ENCODE measurements at places on chromosomes 2 and 18.
A peak's percentile ranks its signal among the peaks of the same experiment; 100 is the strongest.

GRCh38 chr2:110791435-110791834, 59.1 kb downstream of the ACOXL start:
- no peaks in the 10 kb centered on the region for H3K36me3 ChIP-seq
- peaks cover 63% of the 10 kb centered on the region for H3K27me3 ChIP-seq
- no peaks in the 10 kb centered on the region for H3K4me1 ChIP-seq
- no peak for ATAC-seq
- H3K4me3 ChIP-seq: no peak overlapping the region

GRCh38 chr18:48161191-48161910, 230.9 kb upstream of the SMAD2 start:
- peak; percentile 84 for ATAC-seq
- H3K36me3 ChIP-seq: no peaks in the 10 kb centered on the region
- no peaks in the 10 kb centered on the region for H3K4me1 ChIP-seq

DNA sequence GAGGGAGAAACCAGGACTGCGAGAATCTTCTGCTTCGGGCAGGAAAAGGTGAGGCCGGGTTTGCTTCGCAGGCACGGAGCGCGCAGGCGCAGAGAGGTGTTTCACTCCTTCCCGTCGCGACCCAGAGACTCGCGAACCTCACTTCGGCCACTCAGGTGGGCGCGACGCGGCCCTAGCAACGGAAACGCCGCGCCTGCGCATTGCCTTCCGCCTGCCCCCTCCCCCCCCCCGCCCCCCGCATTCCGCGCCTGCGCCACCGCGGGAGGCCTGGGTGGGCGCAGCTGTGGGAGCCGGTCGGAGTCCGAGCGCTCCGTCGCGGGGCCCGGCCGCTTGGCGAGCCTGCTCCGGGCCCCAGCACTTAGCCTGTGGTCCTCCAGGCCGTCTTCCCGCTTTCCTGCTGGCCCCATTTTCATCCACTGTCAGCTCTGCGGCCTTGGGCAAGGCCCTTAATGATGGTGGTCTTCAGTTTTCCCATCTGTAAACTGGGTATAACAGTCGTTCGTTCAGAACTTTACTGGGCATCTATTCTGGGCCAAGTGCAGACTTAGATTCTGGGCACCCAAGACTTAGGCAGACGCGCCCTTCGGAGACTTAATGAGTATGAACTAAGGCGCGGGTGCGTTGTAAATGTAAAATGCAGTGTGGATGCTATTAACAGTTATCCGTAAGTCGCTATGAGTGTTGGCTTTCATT, 62.1 kb upstream of the ACKR3 start:
- ATAC-seq: peak; percentile 55
- H3K27ac ChIP-seq: no peak overlapping the region
- H3K4me3 ChIP-seq: peak overlapping the region; percentile 59
- peaks cover 4% of the 10 kb centered on the region for H3K36me3 ChIP-seq
- H3K4me1 ChIP-seq: no peaks in the 10 kb centered on the region
- peaks cover 41% of the 10 kb centered on the region for H3K27me3 ChIP-seq

DNA sequence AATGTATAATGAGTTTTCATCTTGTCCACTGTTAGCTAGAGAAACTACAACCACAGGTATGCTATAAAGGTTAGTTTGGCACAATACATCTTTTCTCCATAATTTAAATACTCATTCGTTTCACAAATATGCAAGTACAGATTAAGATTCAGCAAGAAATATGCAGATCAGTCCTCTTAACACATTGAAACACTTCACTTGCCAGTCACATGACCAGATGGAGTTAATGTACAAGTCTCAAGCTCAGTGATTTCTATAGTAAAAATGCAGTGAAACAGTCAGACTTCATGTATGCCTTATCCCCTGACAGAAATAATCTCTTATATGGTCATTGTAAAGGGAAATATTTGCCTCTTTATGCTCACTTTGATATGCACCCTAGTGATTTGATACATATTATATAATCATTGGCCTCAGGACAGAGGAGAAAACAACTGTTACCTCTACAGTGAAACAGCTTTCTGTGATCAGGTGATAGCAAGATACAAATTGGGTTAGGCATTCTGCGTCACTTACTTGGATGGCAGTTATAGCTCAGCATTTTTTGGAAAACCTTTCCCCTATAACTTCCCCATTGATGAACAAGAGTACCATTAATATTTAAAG, 104.6 kb downstream of the TCF4 start:
- no peak overlapping the region for H3K4me3 ChIP-seq
- no peak for ATAC-seq
- H3K27ac ChIP-seq: no peak overlapping the region
- H3K27me3 ChIP-seq: no peaks in the 10 kb centered on the region

DNA sequence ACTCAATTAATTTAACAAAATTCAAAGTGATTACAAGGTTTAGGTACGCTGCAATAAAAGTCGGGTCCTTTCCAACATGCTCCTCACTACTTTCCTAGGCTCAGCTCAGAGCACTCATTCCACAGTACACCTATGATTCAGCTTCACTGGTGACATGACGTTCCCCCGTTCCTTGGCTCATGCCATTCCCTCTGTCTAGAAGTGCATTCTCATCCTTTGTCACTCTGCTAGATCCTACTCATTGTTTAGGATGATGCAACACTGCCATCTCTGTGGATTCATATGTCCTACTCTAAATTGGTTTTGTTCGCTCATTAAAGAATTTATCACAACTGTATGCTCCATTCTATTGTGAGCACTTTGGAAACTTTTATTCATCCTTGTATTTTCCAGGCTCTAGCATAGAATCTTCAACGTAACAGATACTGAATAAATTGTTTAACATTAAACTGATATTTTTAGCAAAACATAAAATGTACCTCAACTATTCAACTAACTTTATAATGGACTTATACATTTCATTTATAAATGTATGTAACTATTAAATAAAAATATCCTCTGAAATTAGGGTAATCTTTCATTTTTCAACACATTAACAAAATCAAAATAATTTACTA, 78.6 kb downstream of the FAM228A start:
- H3K27ac ChIP-seq: no peak overlapping the region
- H3K27me3 ChIP-seq: no peaks in the 10 kb centered on the region
- H3K36me3 ChIP-seq: peaks cover 40% of the 10 kb centered on the region
- H3K4me1 ChIP-seq: no peaks in the 10 kb centered on the region

- no peak for ATAC-seq
- no peaks in the 10 kb centered on the region for H3K27me3 ChIP-seq
- H3K4me3 ChIP-seq: no peak overlapping the region
- H3K4me1 ChIP-seq: no peaks in the 10 kb centered on the region
- no peak overlapping the region for H3K27ac ChIP-seq
Measured at GRCh38 chr2:191927319-191927867, 80.5 kb upstream of the CAVIN2 start.

- ATAC-seq: no peak
- no peaks in the 10 kb centered on the region for H3K27me3 ChIP-seq
- H3K36me3 ChIP-seq: no peaks in the 10 kb centered on the region
- H3K27ac ChIP-seq: no peak overlapping the region
- no peak overlapping the region for H3K4me3 ChIP-seq
- H3K4me1 ChIP-seq: no peaks in the 10 kb centered on the region
Measured at GRCh38 chr2:173881461-173881860, 83.7 kb downstream of the SP3 start.

DNA sequence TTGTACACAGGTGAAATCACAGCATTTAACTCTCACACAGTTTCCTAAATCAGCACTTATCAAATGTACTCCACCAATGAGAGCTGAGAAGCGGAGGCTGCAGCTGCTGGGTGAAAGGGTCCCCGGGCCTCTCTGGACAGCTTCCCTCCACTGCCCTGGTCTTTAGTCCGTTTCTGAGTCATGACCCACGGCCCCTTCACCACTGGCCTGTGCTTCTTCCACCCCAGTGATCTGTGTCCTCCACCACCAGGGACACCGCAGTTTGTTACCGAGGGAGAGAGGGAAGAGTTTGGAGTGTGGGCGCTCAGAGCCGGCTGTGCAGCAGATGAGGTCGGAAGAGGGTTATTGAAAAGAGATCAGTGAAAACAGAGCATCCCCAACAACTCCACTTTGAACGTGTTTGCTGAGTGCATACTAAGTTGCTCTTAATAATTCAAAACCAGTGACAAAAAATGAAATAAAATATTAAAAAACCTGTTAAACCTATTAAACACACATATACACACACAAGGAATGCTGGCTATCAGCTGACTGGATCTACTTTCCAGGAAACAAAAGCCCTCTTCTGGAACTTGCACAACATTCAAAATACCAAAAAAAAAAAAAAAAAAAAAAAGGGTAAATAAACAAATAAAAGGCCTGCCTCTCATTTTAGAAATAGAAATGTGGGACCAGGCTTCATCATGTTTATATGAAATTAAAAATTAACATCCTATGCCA, 54.1 kb downstream of the PXDN start:
- peaks cover 2% of the 10 kb centered on the region for H3K27me3 ChIP-seq
- H3K36me3 ChIP-seq: no peaks in the 10 kb centered on the region
- no peak overlapping the region for H3K27ac ChIP-seq
- H3K4me3 ChIP-seq: no peak overlapping the region
- no peak for ATAC-seq
- H3K4me1 ChIP-seq: no peaks in the 10 kb centered on the region

DNA sequence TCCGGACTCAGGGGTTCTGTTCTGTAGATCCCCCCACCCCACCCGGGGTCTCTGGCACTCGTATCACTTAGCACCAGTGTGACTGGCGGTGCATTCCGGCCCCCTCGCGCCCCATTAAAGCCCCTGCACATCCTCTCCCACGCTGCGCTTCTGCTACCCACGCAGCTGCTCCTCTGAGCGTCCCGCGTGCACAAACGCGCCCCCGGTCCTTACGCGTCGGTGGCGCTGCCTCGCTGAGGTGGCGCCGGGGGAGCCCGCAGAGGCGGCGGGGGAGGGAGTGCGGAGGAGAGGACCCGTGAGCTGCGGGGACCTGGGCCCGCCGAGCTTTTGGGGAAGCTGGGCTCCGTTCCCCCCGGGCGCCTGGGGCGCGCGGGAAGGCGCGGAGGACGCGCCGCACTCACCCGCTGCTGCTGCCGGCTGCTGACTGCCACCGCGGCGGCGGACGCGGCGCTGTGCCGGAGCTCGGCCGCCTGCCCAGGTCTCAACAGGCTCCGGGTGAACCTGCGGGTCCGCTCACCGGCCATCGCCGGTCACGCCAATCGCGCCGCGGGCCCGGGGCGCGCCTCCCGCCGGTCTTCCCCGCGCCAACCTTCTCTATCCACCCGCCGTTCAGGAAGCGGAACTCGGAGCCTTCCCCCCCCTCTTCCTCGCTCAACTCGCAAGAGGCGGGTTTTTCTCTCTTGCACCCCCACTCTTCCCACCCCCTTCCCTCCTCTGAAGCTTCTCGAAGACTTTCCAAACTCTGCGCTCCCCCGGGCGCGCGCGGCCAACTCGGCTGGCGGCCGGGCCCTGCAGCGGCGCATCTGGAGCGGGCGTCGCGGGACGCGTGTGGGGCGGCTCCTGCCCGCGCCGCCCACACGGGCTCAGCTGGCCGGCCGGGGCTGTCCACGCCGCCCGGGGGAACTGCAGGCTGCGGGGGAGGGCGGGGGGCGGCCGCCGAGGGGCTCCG, at the start of gene DOCK10:
TSS of gene DOCK10 (minus strand) at position 618 of the 949 bp plus-strand sequence. CDS start at position 524, 94 bp downstream.
- peaks cover under 1% of the 10 kb centered on the region for H3K27me3 ChIP-seq
- H3K4me3 ChIP-seq: peak within 1 kb of the TSS; percentile 92
- H3K36me3 ChIP-seq: peaks cover 24% of the 10 kb centered on the region
- peak; percentile 58 for ATAC-seq

DNA sequence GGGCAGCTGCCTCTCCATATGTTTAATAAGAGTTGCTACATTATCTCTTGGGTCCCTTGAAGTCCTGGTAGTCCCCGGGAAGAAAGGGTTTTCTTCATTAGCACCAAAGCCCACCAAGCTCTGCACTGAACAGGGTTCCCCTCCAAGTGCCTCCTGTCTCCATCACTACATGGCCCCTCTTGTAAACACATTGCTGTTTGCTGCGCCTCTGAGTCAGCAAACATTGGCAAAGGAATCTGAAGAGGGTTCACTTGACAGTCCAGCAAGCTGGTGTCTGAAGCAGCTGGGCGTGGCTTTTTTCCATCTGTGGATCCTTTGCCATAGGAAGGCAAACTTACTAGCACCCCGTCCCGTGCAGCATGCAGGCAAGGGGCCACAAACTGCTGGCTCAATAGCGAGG, 82.8 kb downstream of the TEX51 start:
- no peak overlapping the region for H3K4me3 ChIP-seq
- no peak for ATAC-seq
- H3K27me3 ChIP-seq: peaks cover 50% of the 10 kb centered on the region

DNA sequence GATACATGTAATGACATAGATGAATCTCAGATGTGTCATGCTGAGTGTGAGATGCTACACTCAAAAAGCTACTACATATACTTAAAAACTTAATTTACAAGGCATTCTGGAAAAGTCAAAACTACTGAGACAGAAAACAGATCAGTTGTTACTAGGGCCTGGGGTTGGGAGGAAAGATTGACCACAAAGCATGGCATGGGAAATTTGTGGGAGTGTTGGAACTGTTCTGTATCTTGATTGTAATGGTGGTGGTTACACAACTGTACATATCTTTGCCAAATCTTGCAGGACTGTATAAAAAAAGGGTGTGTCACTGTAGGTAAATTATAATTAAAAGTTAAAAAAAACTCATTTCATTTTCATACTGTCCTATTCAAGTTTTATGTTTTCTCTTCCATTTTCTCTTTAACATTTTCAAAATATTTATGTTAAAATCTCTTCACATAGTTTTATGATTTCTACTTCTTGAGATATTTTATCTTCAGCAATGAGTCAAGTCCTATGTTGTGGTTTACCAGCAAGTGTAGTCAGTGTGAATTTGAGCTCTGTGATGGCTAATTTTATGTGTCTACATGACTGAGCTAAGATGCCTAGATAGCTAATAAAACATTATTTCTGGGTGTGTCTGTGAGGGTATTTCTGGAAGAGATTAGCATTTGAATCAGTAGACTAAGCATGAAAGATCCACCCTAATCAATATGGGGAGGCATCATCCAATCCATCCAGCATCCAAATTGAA, 58.6 kb upstream of the VRK2 start:
- no peaks in the 10 kb centered on the region for H3K27me3 ChIP-seq
- no peak for ATAC-seq
- no peak overlapping the region for H3K4me3 ChIP-seq

DNA sequence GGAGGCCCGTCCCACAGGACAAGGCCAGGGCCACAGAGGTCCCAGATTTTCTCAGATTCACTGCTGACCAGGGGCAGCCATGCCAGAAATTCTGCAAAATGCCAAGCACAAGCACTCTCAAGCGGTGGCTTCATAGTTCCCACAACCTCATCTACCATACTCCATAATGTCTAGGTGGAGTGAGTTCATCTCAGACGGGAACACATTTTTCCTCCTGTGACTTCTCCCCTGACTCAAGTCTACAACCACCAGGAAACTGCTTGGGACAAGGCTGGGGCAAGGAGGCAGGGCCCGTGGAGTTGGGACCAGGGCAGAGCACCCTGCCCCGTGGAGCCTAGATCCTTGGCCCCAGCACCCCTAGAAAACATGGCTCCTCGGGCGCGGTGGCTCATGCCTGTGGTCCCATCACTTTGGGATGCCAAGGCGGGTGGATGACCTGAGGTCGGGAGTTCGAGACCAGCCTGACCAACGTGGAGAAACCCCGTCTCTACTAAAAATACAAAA, 150.7 kb upstream of the HAAO start:
- H3K4me3 ChIP-seq: no peak overlapping the region
- H3K27me3 ChIP-seq: peaks cover 10% of the 10 kb centered on the region
- H3K36me3 ChIP-seq: no peaks in the 10 kb centered on the region
- peaks cover 22% of the 10 kb centered on the region for H3K4me1 ChIP-seq

Data from stimulated activated memory B cell treated with anti-CD40 and anti-IgM and Interleukin-4, amounts not matched to agents 10 μg/mL and 1 μg/mL and 100 μg/mL, for 72 hours (primary cell).